ENCODE measurements at places on chromosomes 12 and 14. TPM values are rescaled to one million over a fixed set of nuclear protein-coding genes. Genes with fewer than 3 reads are reported as not detected.

- DNase-seq: no peak
Observed at GRCh38 chr12:3998968-3999792, 126.0 kb upstream of the PARP11 start.

GRCh38 chr14:105862581-105863239 is 336.3 kb downstream of the TMEM121 start:
- no peak for DNase-seq

GRCh38 chr12:106681210-106681609 is 93.3 kb upstream of the RIC8B start:
- no peak for DNase-seq

GRCh38 chr12:108482717-108483212 is 32.3 kb upstream of the FICD start:
- DNase-seq: peak; percentile 7

GRCh38 chr12:47602949-47603558 is 102.8 kb downstream of the RPAP3 start:
- DNase-seq: no peak

DNA sequence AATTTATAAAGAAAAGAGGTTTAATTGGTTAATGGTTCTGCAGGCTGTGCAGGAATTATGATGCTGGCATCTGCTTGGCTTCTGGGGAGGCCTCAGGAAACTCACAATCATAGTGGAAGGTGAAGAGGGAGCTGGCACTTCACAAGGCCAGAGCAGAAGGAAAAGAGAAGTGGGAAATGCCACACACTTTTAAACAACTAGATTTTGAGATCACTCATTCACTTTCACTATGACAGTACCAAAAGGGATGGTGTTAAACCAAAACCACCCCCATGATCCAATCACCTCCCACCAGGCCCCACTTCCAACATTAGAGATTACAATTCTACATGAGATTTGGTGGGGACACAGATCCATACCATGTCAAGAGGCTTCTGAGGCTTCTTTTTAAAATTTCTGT is 62.6 kb downstream of the SLC38A4 start:
- no peak for DNase-seq

DNA sequence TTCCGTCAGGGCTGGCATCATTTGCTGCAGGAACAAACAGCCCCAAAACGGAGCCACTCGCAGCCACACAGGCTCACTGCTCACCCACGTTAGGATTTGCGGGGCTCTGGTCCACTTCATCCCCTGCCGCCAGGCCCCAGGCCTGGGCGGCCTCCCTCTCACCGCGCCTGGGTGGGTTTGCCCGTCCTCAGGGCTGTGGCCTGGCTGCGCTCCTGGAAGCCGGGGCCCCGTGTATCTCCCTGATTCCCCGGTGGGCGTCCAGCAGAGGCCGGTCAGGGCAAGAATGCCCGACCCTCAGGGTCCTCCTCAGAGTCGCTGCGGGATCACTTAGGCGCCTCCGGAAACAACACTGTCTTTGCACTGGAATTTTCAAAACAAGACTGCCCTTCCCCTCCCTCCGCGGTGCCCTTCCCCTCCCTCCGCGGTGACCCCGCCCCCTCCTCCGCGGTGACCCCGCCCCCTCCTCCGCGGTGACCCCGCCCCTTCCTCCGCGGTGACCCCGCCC is 15.7 kb upstream of the FBRSL1 start:
- DNase-seq: peak; percentile 46

- no peak for DNase-seq
Observed at GRCh38 chr14:26339381-26339780, 258.5 kb downstream of the NOVA1 start.

- DNase-seq: peak; percentile 59
Observed at GRCh38 chr12:76029982-76030340, 1.6 kb downstream of the PHLDA1 start.

- DNase-seq: peak; percentile 48
Observed at GRCh38 chr14:67620217-67620785, 581 bp downstream of the ARG2 start.

- no peak for DNase-seq
Observed at GRCh38 chr12:115823635-115824034, 453.9 kb downstream of the MED13L start.

GRCh38 chr14:64060199-64060545 is 207.4 kb downstream of the SYNE2 start:
- DNase-seq: no peak

DNA sequence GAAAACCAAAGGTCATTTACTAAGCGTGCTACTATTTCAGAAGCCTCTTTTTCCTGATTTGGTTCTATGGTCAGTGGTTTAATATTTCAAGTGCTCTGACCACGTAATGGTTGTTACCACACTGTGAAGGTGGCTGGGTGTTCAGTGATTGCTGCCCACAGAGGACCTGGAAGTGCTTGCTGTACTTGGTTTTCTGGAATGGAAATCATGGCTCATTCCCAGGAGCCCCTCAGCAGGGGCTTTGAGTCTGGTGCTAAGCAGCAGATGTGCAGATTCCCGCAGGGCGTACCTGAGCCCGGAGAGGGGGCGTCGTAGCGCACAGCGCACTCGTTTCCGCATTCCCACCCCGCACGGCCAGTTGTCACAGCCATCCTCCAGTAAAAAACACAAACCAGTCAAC is 50.5 kb downstream of the TRAF3 start:
- DNase-seq: no peak

GRCh38 chr12:67299526-67299925 is 30.4 kb downstream of the CAND1 start:
- DNase-seq: no peak

DNA sequence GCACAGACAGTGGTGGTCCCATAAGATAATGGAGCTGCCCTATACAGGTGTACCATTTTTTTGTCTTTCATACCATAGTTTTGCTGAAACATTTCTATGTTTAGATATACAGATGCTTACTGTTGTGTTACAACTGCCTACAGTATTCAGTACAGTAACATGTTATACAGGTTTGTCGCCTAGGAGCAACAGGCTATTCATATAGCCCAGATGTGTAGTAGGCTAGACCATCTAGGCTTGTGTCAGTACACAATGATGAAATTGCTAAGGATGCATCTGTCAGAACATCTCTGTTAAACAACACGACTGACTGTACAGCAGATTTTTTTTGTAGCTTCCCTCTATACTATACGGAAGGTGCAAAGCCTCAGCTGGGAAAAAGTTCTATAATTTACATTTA is 30.5 kb downstream of the RAD9B start:
- DNase-seq: no peak

DNA sequence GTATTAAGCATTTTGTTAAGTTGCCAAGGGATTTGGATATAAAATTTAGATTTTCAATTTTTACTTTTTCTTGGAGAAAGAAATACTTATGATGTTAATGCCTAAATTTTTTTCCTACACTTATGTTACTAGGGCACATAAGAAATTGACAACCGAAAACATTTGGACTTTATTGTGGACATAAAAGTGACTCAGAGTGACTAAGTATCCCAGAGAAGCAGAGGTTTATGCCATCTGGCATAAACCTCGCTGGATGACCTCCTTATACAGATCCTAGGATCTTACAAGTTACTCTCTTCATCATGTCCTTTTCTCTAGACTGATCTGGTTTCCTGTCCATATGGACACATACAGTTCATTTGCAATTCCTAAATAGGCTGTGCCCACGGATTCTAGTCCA is 89.8 kb downstream of the RERG start:
- peak; percentile 80 for DNase-seq

DNA sequence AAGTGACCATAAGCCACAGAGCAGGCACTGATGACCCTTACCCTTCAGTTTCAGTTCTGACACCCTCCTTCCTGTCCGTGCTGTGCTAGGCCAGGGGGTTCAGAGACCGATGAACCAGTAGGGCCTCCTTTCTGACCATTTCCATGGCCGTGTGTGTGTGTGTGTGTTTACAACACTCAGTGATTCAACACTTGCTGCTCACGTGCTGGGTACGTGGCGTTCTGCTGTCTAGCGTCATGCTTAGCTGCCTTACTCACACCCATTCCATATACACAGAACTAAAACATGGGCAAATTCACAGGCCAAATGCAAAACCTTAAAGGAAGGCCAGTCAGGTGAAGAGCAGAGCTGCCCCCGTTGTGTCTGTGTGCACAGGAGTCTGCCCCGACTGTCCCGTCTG is 67.5 kb downstream of the DNAH10 start:
- DNase-seq: no peak

GRCh38 chr12:108340037-108340436 is 926 bp upstream of the CMKLR1 start:
- DNase-seq: no peak

- no peak for DNase-seq
Observed at GRCh38 chr14:32081901-32082300, 4.8 kb downstream of the ARHGAP5 start.

DNA sequence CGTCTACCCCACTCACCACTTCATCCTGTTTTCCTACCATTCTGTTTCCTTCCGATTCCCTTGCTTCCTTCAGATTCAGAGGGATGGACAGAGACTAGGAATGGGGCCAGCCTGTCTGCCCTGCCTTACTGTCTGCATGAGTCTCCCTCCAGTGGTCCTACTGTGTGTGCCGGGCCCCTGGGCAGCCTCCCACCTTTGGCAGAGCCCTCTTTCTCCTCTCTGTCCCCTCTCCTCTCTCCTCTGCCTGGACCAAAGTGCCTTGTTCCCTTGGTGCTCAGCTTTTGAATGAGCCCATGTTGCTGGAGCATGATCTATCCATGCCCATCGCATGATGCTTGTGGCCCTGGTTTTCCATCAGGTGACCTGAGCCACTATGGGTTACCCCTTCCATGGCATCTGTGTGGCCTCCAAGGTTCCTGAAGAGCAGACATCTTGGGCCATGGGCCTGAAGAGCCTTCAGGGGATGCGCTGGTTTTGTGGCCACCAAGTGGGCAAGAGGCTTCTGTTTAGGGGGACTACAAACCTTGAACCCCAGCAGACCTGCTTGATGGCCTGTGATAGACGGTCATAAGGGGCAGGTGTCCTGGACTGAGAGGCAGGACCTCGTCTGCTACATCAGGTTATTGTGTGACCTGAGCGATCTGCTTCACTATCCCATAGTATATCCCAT is 54.2 kb upstream of the BCL11B start:
- no peak for DNase-seq

- DNase-seq: no peak
Observed at GRCh38 chr12:2973566-2973965, 14.4 kb downstream of the TEAD4 start.

DNA sequence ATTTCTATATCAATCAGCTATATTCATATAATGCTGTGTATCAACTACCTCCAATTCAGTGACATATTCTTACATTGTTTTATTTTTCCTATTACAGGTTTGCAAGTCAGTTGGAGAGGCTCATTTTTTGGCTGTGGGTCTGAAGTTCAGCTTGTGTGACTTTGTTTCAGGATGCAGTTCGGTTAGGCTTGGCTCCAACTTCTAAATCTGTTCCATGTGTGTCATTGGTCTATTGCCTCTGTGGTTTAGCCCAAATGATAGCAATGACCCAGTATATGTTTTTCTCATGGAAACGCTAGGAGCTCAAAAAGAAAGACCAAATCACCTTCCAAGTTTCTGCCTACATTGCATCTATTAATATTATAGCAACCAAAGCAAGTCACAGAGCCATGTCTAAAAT is 848.6 kb upstream of the LRFN5 start:
- no peak for DNase-seq

COL2A1 gene
- total RNA-seq: not detected

SLC17A8 gene
- not detected for total RNA-seq

COX6A1 gene
- 358 TPM for total RNA-seq

PRB2 gene
- not detected for total RNA-seq

RNASE3 gene
- total RNA-seq: not detected

MARCHF9 gene
- 0.97 TPM for total RNA-seq

OR4M1 gene
- total RNA-seq: not detected

Data from GM23248 (cell line).